Stimulated activated CD8-positive, alpha-beta memory T cell treated with anti-CD3 and anti-CD28 coated beads, Interleukin-4, amount 100 ng/mL, for 1 hour (primary cell): ENCODE measurements at places on chromosomes 3 and 15.

- DNase-seq = no peak
These were observed 27.3 kb downstream of the ENTPD3 start for GRCh38 chr3:40414270-40414669.

DNA sequence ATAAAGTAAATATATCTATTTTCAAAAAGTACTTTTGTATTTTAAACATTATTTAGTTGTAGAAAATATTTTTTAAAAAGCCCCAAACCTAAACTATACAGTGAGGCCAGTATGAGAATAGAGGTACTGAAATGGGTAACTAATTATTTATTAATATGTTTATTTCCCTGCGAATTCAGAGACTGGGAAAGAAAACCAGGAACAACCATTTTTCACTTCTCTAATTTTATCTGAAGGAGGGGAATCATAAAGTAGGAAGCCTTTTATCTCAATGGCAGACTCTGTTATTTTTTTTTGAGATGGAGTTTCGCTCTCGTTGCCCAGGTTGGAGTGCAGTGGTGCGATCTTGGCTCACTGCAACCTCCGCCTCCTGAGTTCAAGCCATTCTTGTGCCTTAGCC, 63.6 kb upstream of the TRAK1 start:
- no peak for DNase-seq

DNA sequence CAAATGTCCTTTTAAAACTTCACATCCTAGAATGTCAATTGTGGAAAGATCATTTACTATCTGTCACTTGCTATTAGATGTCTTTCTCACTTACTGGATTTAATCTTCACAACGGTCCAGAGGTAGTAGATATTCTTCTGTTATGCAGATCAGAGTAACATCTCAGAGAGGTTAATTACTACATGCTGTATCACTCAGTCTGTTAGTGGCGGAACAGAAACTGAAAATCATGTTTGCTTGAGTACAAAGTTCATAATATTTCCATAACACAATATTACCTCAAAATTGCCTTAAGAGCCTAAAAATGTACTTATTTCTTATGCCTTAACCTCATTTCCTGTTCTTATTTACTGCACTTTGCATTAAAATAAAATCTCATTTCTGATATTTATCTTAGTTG, 28.6 kb upstream of the GPR149 start:
- no peak for DNase-seq

DNA sequence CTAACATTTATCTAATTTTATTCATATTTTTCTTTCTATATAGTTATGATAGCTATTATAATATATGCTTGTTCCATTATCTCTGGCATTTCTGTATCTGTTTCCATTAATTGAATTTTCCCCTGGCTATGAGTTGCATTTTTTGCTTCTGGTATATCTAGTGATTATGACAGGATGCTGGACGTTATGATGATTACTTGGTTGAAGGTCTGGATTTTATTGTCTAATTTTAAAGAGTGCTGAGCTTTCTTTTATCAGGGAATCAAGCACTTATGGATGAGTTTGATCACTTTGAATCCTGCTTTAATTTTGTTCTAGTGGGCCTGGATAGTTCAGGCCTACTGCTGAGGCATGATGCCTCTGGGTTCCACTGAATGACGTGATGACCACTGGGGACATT, 229.7 kb downstream of the CBLB start:
- no peak for DNase-seq

DNA sequence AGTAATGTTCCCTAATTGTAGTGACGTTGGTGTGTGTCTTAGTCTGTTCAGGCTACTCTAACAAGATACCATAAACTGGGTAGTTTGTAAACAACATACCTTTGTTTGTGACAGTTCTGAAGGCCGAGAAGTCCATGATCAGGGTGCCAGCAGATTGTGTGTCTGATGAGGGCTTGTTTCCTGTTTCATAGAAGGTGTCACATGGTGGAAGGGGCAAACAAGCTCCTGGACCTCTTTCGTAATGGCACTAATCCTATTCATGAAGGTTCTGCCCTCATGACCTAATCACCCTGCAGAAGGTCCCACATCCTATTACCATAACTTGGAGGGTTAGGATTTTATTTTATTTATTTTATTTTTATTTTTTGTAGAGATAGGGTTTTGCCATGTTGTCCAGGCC, 11.1 kb downstream of the ATXN7 start:
- no peak for DNase-seq
